ENCODE measurements at places on chromosomes 4 and X.

- DNase-seq: no peak
These were observed 78.0 kb downstream of the NSUN7 start for GRCh38 chr4:40827758-40828157.

- DNase-seq: no peak
These were observed 22.5 kb upstream of the ADH7 start for GRCh38 chr4:99457676-99458075.

GRCh38 chr4:76883147-76883546, 14.8 kb downstream of the SOWAHB start:
- no peak for DNase-seq

DNA sequence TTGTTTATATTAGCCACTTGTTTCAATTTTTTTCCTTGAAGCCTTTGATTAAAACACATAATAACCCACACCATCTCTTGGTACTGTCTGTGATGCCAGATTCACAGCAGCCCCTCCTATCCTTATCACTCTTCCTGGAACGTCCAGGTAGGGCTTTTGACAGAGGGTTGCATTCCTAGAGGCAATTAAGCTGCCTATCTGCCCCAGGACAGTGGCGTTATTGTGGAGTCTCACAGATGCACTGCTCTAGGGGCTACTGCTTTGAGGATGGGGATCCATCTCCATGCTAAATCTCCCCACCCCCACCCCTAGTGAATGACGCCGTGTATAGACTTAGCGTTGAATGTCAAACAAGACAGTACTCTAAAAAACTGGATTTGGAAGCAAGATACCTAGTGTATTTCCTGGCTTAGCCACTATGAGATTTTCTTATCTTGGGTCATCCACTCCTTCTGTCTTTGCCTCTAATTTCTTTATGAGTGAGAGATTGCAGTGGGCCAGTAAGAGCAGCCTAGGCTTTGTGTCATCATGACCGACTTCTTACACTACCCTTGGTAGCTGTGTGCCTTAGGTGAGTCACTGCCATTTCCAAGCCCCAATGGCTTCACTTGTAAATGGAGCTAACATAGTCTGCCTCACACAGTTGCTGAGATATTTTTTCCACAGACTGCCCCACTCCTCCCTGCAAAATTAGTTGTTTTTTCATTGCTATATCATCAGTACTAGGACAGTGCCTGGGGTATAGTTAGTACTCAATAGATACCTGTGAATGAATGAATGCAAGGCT, 90.9 kb downstream of the EGF start:
- DNase-seq: no peak

DNA sequence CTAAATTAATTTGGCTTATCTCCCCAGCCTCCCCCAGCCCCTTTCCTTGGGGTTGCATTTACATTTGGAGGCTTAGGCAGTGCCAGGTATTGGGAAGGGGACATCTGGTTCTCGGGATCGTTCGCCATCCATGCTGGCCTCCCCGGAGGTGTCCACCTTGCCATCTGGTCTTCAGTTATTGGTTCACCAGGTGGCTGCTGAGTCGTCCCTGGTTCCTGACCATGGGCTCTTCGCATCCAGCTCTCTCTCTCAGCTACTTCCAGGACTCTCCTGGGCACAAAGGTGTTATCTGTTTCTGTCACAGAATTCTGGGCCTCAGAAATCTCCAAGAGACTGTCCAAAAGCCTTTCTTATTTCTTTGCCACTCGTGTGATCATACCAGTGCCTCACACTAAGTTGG, 75.4 kb upstream of the SCOC start:
- DNase-seq: no peak

GRCh38 chr4:110898290-110898689, 275.4 kb upstream of the PITX2 start:
- DNase-seq: no peak
